ENCODE measurements at places on chromosomes 16 and 17.

GRCh38 chr16:35733971-35734702, 2274.7 kb downstream of the TP53TG3F start:
- no peak for DNase-seq

GRCh38 chr17:12348476-12348875, 317.2 kb upstream of the MYOCD start:
- DNase-seq = no peak

DNA sequence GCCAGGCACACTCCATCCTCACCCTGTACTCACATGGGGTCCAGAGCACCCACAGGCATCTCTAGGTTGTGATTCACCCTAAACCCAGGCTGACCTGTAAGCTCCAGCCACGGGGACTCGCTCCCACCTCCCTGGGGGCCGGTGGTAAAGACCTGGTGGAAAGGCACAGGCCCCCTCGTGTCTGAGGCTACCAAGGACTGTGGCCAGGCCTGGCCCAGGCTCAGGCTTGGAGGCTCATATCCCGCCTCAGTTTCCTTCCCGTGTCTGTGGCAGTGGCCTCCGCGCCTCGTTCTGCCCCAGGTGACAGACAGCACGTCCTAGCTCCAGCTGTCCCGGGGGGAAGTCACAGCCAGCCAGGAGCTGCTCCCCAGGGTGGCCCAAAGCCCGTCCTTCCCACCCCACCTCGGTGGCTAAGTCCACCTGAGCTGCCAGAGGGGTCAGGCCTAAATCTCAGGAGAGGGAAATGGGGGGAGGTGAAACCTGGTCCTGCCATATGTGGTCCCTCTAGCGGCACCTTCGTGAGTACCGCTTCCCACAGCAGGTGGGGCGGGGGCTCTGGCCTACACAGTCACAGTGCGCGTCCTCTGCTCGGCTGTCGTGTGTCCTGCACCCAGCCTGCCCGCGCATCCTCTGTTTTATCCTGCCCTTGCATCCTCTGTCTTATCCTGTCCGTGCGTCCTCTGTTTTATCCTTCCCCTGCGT, 12.6 kb downstream of the CDH15 start:
- DNase-seq = no peak

DNA sequence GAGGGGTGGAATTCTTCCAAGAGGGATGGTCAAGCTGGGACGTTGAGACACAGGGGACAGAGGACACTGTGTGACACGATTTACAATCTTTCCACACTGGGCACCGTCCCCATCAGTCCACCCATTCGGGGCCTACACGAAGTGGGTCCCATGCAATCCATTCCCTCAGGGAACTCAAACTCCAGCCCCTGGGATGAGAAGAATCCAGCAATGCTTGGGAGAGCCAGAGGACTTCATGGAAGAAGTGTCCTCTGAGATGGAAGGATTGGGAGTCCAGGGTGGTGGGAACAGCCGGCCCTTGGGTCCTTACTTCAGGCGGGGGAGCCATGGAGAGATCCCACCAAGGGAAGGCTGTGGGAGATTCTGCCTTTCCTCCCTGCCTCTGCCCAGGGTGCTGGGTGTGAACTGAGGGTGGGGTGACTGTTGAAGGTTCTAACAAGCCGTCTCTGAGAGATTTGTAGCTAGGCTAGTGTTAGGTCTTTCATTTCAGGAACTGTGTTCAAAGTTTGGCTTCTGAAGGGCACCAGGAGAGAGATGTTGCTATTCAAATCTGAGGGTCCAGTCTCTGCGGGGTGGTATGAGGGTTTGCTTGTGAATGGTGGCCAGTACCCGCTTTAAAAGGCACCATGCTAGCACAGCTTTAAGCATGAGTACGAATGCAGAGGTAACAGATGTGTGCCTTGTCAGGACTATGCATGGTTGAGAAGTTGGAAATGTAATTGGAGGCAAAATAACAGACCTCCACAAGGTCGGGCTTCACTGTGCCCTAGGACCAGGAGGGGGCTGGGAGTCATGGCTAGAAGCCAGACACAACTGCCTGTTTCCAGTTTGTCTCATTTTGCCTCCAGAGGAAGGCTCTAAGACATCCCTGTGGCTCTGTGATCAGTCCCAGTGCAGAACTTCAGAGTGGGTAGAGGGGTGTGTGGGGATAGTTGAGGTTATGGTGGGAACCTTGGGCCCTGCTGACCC, 1.9 kb downstream of the ATP1B2 start:
- DNase-seq = no peak

All from NCI-H2171 (cell line).